ENCODE measurements at places on chromosomes 6 and 20.

GRCh38 chr6:15356179-15356578 is 110.3 kb downstream of the JARID2 start:
- DNase-seq = no peak

- no peak for DNase-seq
Observed at GRCh38 chr20:53360852-53361251, 232.8 kb downstream of the ZNF217 start.

- DNase-seq = no peak
Observed at GRCh38 chr20:54048891-54049545, 21.4 kb downstream of the BCAS1 start.

GRCh38 chr6:40268166-40268565 is 319.0 kb downstream of the LRFN2 start:
- no peak for DNase-seq

DNA sequence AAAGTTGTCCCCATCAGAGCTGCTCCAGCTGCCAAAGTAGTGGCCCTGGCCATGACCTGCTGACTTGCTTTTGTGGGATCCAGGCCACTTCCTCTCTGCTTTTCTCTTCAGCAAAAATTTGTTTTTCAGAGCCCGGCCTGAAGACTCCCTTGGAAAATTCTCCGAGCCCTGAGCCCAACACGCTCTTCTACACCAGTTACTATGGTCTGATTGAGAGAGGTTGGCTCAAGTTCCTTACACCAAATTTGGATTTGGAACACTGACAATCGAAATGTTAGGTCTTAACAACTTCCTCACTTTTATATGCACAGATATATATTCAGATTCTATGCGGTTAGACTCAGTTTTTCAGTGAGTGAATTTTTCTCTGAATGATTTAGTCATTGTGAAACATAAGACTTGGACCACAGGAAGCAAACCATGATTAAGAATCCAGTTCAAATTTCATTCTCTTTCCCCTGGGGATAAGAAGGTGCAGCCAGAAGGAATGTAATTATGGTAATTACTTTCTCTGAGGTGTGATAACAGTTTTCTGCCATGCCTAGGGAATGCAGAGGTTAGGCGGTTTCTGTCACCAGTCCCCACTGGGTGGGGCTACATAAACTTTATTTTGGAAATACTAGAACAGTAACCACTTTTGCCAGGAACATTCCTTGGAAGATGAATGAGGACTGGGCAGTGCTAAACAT is 365.2 kb downstream of the SYNE1 start:
- DNase-seq = no peak

DNA sequence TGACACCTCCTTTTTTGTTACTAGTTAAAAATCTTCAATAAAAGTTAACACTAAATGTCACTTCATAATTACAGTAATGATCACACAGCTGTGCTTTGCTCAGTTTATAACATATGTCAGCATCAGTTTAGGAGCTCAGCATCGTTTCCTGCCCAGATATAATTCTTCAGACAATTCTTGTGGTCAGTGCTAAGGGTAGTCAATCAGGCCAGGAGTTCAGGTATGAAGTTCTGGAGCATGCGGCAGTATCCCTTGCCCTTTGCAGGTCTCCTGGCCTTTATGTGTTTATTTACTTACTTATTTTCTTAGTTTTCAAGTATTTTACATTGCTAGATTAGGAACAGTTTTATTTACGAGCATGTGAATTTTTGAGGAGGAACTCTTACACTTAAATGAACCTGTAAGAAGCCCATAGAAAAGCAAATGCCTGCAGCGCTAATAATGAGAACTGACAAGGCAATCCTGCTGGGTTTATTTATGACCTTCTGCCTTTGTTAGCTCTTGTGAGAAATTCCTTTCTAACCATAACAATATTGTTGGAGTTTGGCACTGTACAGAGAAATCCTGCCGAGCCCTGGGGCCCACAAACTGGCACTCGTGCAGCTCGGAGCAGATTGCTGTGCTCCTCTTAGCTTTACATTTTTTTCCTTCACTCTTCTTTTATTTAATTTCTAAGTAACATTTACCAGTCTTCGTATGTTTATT is 252.8 kb downstream of the TMEM242 start:
- no peak for DNase-seq

DNA sequence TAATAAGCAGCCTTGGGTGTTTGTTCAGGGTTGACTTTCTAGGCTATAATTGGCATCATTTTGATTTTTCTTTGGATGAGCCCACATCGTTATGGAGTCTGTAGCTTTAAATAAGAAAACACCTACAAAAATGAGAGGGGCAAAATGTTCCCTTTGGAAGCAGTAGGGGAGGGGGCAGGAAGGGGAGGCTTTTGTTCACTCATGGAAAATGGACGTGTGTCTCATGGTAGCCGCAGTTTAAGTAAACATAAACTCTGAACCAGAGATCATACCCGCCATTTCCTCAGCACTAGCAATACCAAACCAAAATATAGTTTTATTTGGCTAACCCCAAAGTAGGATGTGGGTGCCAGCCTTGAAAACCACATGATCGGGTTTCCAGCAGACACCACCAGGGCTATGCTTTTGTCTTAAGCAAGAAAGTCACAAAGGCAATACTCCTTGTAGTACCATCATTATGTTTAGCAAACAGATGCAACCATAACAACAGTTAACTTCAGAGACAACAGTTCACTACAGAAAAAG is 572.5 kb upstream of the JAG1 start:
- DNase-seq = no peak

DNA sequence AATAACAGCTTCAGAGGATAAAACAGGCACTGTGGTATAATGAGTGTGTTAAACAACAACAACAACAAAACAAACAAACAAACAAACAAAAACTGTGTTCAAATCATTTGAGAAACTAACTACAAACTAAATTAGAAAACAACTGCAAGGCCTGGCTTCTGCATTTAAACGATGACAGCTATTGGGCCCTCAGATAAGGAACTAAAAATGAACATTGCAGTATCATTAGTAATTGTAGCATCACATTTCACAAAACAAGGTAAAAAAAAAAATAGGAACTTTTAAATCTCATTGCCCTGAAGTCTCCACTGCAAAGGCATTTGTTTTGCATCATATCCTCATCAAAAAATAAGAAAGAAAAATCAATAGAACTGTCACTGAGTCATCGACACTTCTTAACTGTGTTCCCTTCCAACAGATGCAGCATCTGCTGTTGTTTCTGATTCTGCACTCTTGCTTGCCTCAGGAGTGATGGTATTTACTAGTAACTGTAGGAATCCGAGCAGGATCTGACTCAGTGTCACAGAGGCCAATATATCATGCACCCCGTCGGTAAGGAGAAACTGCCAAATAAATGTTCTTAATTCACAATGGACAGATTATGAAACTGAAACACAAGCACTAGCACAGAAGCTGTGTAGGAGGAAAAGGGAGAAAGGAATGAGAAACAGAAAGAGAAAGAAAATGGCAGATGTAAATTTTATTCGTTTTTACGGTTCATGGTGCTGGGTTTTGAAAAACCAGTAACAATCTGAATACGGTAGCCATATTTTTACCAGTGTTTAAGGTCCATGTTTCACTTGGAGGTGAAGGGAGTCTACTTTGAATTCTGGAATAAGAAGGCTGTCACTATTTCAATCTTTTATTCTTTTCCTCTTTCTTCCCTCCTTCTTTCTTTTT is 365.7 kb upstream of the EPHA7 start:
- no peak for DNase-seq

GRCh38 chr20:40486297-40486696 is 202.7 kb downstream of the MAFB start:
- DNase-seq = no peak
